ENCODE measurements at places on chromosomes 12 and 14. TPM values are rescaled to one million over a fixed set of nuclear protein-coding genes. Genes with fewer than 3 reads are reported as not detected.

GRCh38 chr12:76135456-76135855 is 51.0 kb upstream of the NAP1L1 start:
- H3K4me1 ChIP-seq = no peaks in the 10 kb centered on the region
- no peaks in the 10 kb centered on the region for H3K27me3 ChIP-seq
- DNase-seq = peak; percentile 29
- H3K27ac ChIP-seq = no peak overlapping the region

DNA sequence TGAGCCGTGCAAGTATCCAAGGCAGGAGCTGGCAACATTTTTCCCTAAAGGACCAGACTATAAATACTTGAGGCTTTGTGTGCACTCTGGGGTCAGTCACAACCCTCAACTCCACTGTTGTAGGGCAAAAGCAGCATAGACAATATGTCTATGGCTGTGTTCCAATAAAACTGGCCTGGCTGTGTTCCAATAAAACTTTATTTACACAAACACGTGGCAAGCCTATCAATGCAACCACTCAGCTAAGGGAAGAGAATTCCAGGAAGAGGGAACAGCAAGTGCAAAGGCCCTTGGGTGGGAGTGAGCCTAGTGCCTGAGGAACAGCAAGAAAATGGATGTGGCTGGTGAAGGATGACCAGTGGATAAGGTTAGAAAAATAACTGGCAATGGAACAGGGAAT is 11.3 kb upstream of the FAM181A start:
- DNase-seq = no peak
- no peaks in the 10 kb centered on the region for H3K4me1 ChIP-seq
- no peak overlapping the region for H3K27ac ChIP-seq

- peaks cover 41% of the 10 kb centered on the region for H3K4me1 ChIP-seq
- H3K27ac ChIP-seq = peak overlapping the region; percentile 77
- DNase-seq = peak; percentile 72
- no peaks in the 10 kb centered on the region for H3K27me3 ChIP-seq
- H3K4me3 ChIP-seq = no peak overlapping the region
Observed at GRCh38 chr12:62865937-62866336, 69.0 kb downstream of the PPM1H start.

GRCh38 chr12:77204083-77204482 is 138.7 kb upstream of the E2F7 start:
- H3K36me3 ChIP-seq = no peaks in the 10 kb centered on the region
- no peak overlapping the region for H3K4me3 ChIP-seq
- H3K27ac ChIP-seq = no peak overlapping the region
- H3K27me3 ChIP-seq = no peaks in the 10 kb centered on the region
- H3K4me1 ChIP-seq = peaks cover 3% of the 10 kb centered on the region

- no peak for DNase-seq
- H3K27ac ChIP-seq = no peak overlapping the region
- H3K36me3 ChIP-seq = no peaks in the 10 kb centered on the region
- H3K27me3 ChIP-seq = no peaks in the 10 kb centered on the region
Observed at GRCh38 chr14:100071545-100071944, 6.3 kb downstream of the EVL start.

DNA sequence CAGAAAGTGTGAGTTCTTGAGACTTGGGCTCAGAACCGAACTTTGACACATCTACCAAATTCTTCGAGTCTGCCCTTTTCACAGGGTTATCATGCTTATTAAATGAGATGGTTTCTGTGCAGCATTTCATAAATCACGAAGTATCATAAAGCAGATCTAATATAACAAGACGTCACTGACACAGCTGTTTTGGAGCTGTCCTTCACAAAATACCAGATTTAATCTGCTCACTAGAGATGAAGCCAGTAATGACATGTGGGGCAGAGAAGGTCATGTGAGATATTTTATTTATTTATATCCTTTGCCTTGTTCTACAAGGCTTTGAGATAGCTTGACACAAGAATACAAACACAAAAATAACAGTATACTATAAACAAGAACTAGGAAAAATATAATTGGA is 127.0 kb downstream of the RPAP3 start:
- no peaks in the 10 kb centered on the region for H3K36me3 ChIP-seq
- H3K27me3 ChIP-seq = peaks cover 2% of the 10 kb centered on the region

DNA sequence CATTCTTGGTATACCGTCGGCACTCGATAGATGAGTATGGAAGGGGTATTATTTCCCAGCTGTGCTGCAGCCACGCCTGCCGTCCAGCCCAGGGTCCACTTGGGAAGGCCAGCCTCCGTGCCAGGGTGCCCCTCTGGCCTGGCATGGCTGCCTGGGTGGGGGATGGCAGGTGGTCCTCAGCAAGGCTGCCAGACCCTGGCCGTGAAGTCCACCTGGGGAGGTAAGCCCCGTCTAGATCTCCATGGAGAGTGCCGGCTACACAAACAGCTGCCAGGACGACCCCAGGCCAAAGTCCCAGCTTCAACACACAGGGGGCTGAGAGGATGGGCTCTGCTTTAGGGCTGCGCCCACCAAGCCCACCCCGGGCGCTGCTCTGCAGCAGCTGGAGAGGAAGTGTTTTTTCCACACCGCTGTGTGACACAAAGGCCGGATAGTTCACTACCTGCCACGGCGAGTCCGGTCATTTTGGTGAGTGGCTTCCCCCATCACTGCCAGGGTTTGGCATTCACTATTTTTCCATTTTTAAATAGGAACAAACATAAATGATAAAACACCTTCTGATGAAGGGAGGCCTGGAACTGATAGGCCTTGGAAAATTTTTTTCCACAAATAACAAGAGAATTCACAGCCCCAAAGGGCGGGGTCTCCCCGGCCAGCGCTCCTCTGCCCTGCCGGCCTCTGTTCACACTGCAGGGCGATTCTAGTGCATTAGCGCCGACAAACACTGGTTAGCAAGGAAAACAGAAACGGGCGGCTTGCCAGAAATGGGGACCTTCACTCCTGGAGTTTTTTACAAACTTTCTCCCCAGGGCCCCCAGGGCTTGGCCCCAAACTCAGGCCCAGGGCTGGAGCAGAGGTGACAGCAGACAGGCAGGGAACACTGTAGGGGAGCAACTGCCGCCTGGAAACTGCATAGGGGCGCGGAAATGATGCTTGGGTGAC is 161.5 kb downstream of the CALM1 start:
- DNase-seq = no peak
- no peak overlapping the region for H3K27ac ChIP-seq
- no peaks in the 10 kb centered on the region for H3K36me3 ChIP-seq

- H3K4me3 ChIP-seq = no peak overlapping the region
- H3K4me1 ChIP-seq = peaks cover 8% of the 10 kb centered on the region
- no peaks in the 10 kb centered on the region for H3K27me3 ChIP-seq
- no peaks in the 10 kb centered on the region for H3K36me3 ChIP-seq
- no peak overlapping the region for H3K27ac ChIP-seq
- no peak for DNase-seq
Observed at GRCh38 chr12:5584412-5585175, 152.7 kb downstream of the NTF3 start.

- no peaks in the 10 kb centered on the region for H3K27me3 ChIP-seq
- H3K4me3 ChIP-seq = no peak overlapping the region
- H3K36me3 ChIP-seq = no peaks in the 10 kb centered on the region
- H3K27ac ChIP-seq = no peak overlapping the region
Observed at GRCh38 chr12:124216966-124217365, 77.9 kb upstream of the RFLNA start.

DNA sequence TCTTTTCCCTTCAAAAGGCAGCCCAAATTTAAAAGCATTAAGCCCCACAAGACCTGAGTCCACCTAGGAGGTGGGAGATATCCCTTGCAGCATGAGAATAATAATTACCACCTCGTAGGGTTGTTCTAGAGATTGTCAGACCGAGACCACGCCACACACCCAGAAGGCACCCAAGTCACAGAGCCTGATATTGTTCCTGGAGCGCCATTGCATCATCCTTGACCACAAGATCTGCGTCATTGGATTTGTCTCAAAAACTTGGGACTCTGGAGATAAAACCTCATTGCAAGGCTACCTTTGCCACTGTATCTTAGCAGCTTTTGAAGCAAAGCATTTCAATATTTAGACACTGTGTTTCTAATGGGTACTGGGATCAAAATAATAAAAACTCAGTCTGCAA is 29.4 kb upstream of the PPP2R5C start:
- peaks cover 13% of the 10 kb centered on the region for H3K4me1 ChIP-seq
- H3K36me3 ChIP-seq = no peaks in the 10 kb centered on the region
- H3K4me3 ChIP-seq = no peak overlapping the region
- H3K27ac ChIP-seq = no peak overlapping the region

- H3K4me1 ChIP-seq = peaks cover 26% of the 10 kb centered on the region
- H3K36me3 ChIP-seq = no peaks in the 10 kb centered on the region
- H3K27me3 ChIP-seq = no peaks in the 10 kb centered on the region
- H3K27ac ChIP-seq = peak overlapping the region; percentile 82
Observed at GRCh38 chr12:79454338-79454843, 236.4 kb downstream of the PAWR start.

GRCh38 chr12:106039242-106039641 is 99.5 kb downstream of the NUAK1 start:
- H3K27me3 ChIP-seq = no peaks in the 10 kb centered on the region
- no peak for DNase-seq
- no peaks in the 10 kb centered on the region for H3K36me3 ChIP-seq
- H3K27ac ChIP-seq = no peak overlapping the region
- no peak overlapping the region for H3K4me3 ChIP-seq
- H3K4me1 ChIP-seq = no peaks in the 10 kb centered on the region

DNA sequence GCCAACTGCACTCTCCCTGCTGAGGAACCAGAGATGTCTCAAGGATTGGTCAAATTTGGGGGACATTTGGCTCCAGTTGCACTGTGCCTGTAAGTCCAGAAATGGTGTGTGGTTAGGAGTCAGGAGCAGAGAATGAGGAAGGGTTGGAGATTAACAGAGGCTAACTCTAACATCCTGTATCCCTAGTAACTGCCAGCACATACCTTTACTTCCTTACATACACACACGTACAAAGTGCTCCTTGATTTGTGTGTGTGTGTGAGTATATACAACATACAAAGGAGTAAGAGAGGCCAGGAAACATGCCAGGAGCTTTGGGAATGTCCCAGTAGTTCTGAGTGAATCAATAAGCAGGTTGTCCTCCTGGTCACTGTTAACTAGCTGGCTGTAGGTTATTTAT is 39.8 kb upstream of the NRXN3 start:
- no peaks in the 10 kb centered on the region for H3K36me3 ChIP-seq
- peaks cover under 1% of the 10 kb centered on the region for H3K4me1 ChIP-seq
- H3K27ac ChIP-seq = no peak overlapping the region

GRCh38 chr12:113950873-113951272 is 15.3 kb downstream of the RBM19 start:
- DNase-seq = no peak
- H3K4me3 ChIP-seq = no peak overlapping the region
- H3K27me3 ChIP-seq = no peaks in the 10 kb centered on the region
- H3K4me1 ChIP-seq = no peaks in the 10 kb centered on the region
- peaks cover 33% of the 10 kb centered on the region for H3K36me3 ChIP-seq

Gene NUAK1
- total RNA-seq = 96.1 TPM

Gene SLIRP
- total RNA-seq = 189 TPM

Gene OR6J1
- total RNA-seq = not detected

Gene CNIH1
- total RNA-seq = 148 TPM

Gene LALBA
- total RNA-seq = not detected

Gene KCNH5
- 0.48 TPM for total RNA-seq

Gene TESPA1
- 0.23 TPM for total RNA-seq

Gene DBX2
- not detected for total RNA-seq

Gene TMTC1
- 5.0 TPM for total RNA-seq

Gene REC8
- 33.5 TPM for total RNA-seq

Gene SIRT4
- total RNA-seq = 2.7 TPM
